Left lobe of liver (tissue), 2 donors: ENCODE measurements at places on chromosomes 16 and 17.

DNA sequence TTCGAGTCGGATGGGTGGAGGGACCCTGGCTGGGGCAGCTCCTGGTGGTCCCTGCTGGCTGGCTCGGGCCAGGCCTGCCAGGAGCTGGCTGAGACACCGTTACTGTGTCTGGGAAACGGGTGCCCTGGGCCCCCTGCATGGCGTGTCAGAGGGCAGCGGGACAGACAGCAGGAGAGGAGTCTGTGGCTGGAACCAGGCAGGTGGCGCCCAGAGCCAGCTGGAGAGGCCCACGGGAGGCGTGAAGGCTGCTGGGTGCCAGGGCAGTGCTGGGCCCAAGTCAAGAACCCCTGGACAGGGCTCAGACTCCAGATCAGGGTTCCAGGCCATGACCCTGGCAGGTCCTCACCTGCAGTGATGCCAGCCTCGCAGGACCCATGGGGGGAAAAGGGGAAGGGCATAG lies 16.6 kb downstream of the SOX8 start:
- DNase-seq, result no peak

GRCh38 chr17:409308-409847 lies 56.8 kb upstream of the RPH3AL start:
- DNase-seq, result no peak

- no peak for DNase-seq
Observed at GRCh38 chr17:48960834-48961515, 7.4 kb downstream of the GIP start.

DNA sequence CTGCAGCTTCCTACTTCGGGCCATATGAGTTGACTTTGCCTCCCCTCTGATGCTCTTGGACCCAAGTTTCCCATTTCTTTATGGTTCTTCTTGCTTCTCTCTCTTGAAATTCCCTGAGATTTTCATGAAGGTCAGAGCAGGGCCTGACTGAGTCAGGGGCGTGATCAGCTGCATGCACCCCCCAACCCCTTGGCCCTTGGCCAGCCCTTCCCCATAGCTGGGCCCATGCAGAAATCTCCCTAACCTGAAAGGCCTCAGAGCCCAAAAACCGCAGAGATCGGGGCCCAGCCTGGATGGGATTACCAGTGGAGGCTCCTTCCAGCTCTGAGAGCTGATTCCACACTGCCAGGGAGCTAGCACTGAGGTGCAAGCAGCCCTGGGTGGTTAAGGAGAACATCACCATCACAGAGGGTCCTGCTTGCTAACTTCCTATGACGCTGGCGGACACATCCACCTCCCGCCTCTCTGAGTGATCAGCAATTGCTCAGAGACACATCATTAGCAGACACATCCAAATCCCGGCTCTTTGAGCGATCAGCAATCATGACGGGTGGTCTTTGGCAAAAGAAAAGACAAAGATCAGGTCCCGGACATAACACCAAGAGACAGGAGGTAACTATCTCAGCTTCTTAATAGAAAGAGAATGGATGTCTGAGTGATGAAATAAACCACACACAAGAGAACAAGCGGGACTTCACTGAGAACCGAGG lies 161.5 kb downstream of the C16orf78 start:
- no peak for DNase-seq

DNA sequence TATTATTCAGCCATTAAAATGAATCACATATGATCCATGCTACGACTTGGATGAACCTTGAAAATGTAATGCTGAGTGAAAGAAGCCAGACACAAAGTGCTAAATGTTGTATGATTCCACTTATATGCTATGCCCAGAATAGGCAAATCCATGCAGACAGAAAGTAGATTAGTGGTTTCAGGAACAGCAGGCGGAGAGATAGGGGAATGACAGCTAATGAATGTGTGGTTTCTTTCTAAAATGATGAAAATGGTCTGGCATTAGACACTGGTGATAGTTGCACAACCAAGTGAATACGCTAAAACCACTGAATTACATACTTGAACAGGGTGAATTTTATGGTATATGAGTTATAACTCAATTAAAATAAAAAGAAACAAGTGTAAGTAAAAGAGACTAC lies 121.8 kb upstream of the NOG start:
- DNase-seq, result no peak

GRCh38 chr16:9039210-9039609 lies 52.2 kb upstream of the HAPSTR1 start:
- no peak for DNase-seq

DNA sequence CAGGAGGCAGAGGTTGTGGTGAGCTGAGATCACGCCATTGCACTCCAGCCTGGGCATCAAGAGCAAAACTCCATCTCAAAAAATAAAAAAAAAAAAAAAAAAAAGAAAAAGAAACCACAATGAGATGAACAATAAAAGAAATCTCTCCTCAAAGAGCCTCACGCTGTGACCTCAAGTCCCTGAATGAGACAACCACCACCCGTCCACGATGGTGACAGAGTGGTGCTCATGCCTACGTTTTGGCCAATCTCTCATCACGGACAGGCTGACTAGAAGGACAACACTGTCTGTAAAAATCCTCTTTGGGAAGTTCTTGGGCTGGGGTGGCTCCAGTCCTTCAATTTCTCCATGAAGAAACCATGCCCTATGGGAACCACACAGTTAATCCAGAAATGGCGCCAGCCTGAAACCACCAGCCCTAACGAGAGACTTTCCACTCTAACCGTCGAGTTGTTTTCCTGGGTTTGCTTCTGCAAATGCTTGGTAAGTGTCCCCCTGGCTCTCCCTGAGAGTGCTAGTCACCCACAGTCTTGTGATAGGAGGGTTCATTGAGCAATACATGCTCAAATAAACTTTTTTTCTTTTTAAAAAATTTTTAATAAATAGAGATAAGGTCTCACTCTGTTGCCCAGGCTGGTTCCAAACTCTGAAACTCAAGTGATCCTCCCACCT lies 15.0 kb upstream of the PRSS27 start:
- DNase-seq, result no peak

DNA sequence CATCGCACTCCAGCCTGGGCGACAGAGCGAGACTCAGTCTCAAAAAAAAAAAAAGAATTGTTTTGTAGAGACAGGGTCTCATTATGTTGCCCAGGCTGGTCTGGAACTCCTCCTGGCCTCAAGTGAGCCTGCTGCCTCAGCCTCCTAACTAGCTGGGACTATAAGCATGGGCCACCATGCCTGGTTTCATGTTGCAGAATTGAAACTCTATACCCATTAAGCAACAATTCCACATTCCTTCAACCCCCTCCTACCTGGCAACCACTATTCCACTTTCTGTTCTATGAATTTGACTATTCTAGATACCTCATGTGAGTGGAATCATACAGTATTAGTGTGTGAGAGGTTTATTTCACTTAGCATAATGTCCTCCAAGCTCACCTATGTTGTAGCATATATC lies 24.5 kb downstream of the RNF135 start:
- no peak for DNase-seq

DNA sequence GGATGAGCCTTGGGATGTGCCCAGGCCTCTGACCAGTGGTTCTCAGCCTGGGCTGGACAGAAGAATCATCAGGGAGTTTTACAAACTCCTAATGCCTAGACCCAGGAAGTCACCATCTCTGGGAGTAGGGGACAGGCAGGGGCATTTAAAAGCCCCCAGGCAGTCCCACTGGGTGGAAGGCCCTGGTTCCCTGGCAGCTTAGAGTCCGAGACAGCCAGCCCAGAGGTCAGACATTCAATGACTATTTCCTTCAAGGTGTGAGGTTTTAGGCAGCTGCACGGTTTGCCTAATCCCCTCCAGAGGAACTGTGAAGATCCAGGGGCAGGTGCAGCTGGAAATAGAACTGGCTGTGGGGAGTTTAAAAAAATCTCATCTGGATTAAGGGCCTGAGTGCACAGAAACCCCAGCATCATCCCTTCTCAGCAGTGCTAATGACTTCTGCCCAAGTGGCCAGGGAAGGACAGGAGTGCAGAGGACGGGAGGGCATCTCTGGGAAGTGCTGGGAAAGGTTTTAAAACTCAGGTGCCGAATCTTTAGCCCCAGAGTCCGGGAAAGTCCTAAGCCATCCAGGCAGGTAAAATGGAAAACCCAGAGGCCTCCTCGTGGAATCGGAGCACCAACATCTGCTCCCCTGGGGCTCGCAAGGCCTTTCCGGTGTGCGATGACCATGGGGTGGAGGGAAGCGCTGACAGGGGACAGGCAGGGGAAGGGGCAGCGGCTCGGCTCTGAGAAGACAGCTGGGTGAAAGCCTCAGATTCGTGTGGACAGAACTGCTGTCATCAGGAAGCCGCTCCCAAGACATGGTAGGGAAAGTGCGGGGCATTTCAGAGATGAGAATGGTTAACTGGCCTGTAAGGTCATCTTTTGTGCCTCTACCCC lies 1.5 kb upstream of the LGALS3BP start:
- DNase-seq, result no peak

- no peak for DNase-seq
Observed at GRCh38 chr17:8490256-8491023, 54.8 kb downstream of the NDEL1 start.

GRCh38 chr16:58756650-58757332 lies 22.7 kb upstream of the GOT2 start:
- DNase-seq, result no peak

GRCh38 chr16:48008011-48008525 lies 147.7 kb downstream of the ABCC12 start:
- no peak for DNase-seq

DNA sequence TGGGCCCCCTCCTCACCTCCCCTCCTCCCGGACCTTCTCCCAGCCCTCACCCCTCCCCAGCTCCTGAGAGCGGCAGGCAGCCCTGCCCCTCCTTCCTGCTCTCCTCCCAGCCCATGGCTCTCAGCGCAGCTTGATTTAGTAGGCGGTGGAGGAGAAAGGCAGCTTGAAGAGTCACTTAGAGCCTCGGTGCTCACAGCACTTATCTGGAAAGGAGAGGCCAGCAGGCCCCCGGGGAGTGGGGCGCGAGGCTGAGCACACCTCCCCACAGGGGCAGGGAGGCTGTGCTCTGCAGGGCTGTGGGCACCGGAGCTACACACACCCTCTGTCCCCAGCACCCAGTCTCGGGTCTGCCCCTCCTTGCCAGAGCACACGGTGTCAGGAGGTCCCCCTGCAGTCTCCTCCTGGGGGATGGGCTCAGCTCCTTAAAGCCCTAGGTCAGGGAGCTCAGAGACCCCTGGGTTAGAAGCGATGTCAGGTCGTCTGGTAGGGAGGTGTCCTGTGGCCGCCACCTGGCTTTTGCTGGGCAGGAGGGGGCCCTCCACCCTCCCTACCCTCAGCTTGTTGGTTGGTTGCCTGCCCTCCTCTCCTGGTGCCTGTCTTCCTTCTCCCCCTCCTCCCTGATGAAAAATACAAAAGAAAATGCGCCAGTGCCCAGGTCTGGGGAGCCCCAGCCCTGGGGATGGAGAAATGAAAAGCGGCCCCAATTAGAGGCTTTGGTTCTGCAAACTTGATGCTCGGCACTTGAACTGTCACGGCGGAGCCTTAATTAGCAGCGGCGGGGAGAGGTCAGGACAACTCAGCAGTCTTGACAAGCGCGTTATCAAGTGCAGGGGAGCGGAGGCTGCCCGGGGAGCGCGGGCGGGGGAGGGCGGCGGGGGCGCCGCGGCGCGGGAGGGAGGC lies 151.1 kb upstream of the GSE1 start:
- DNase-seq, result no peak

GRCh38 chr17:50550661-50551432 lies 3.9 kb downstream of the SPATA20 start:
- DNase-seq, result peak; percentile 88

DNA sequence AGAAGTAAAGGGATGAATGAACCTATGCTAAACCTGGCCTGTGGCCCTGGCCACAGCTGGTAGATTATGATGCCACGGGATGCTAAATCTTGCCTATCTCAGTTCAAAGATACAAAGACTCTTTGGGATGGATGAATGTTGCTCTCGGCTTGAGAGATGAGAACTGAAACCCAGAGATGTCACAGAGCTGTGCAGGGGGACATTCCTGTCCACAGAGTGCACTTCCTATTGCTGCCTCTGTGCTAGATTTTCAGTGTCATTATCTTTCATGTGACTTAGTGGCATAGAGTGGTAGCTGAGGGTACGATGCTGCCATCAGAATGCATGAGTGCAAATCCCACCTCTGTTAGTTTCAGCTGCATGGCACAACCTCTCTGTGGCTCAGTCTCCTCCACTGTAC lies 2.3 kb upstream of the MT1M start:
- DNase-seq, result no peak

GRCh38 chr17:67559381-67559966 lies 158.3 kb upstream of the NOL11 start:
- DNase-seq, result no peak

GRCh38 chr17:53454337-53454736 lies 368.4 kb upstream of the KIF2B start:
- DNase-seq, result no peak

DNA sequence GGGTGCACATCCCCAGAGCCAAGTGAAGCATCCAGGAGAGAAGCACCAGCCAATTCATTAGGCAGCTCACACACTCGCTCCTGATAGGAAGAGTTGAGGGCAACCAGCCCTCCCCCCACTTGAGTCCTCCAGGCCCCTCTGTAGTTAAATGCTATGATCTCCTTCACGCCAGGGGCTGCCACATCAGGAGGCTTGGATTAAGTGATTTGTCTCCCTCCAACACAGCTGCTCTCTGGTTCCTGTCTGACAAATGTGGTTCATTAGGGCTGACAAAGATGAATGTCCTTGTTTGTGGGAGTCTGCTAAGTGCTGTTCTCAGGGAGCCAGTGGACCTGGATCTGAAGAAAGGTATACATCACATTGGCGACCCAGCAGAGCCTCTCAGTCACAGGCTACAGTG lies 94.5 kb upstream of the WSCD1 start:
- no peak for DNase-seq

GRCh38 chr16:53980675-53981074 lies 276.7 kb downstream of the FTO start:
- DNase-seq, result no peak

GRCh38 chr16:19672378-19672777 lies 45.6 kb downstream of the KNOP1 start:
- no peak for DNase-seq

DNA sequence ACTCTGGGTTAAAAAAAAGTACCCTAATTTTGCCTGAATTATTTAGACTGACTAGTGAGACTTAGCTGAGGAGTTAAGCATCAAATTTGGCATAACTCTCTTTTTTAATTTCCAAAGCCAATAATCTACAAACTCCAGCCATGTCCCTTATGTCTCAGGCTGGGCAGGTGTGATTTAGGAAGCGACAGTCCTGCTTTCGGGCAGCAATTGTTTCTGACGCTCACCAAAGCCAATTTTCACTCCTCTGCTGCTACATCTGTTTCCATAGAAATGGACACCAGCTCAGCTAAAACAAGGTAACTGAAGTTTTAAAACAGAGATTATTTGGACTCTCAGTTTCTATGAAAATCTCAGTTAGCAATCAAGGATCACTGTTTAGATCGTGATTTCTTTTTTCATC lies 338.7 kb downstream of the ABCC12 start:
- DNase-seq, result no peak

- no peak for DNase-seq
Observed at GRCh38 chr16:75256696-75257343, 5.4 kb upstream of the BCAR1 start.
